Bronchial epithelial cell (primary cell): ENCODE measurements at places on chromosomes 1 and 21. TPM values are rescaled to one million over a fixed set of nuclear protein-coding genes. Genes with fewer than 3 reads are reported as not detected.

- peak; percentile 13 for DNase-seq
Measured at GRCh38 chr1:97680894-97681293, 239.9 kb downstream of the DPYD start.

GRCh38 chr1:115296981-115297380, 41.1 kb downstream of the NGF start:
- no peak for DNase-seq

DNA sequence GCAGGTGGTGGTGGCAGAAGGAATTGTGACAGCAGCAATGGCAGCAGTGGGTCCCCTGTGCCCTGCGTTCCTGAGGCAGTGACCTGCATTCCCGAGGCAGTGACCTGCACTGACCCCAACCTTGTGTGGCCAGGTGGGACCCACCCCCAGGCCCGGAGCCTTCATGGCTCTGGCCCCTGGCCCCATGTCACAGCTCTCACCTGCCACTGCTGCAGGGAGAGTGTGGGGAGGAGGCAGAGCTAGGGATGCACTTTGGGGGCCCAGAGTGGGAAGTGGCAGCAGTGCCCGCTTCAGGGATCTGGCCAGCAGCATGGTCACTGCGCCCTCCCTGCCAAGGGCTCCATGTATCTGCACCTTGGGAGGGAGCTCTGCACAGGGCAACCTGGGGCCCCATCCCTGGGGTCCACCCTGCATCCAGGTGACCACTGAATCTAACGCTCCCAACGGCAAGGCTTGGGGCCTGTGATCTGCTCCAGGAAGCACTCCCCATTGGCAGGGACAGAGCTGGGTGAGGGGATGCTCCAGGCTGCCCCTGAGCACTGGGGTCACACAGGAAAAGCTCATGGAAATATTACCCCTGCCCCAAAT, 618.6 kb downstream of the RWDD3 start:
- DNase-seq = no peak

DNA sequence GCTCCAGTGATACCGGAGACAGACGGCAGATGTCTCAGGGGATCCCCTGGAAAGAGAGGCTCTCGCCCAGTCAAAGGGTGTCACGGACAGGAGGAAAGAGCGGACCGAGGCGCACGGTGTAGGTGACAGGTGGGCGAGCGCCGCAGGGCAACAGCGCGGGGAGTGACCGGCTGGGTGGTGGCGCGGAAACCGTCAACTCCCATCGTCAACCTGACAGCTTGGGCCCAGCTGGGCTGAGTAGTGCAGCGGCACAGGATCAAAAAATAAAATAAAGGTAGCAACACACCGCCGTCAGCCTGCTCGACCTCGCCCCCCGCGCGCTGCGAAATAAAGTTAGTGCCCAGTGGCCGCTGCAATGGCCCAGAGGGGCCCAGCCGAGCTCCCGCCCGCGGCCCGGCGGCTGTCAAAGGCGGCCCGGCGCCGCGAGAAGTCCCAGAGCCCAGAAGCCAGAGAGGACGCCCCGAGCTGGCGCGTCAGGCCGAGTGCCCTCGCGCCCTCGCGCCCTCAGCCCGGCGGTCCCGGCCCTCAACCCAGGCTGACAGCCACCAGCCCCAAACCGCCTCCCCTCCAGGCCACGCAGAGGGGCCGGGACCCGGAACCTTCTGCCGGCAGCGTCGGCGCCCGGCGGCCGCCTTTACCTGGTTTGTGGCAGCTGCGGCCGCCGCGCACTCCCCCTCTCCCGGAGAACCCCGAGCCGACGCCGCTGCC, at the start of gene LYST:
Gene LYST (minus strand): TSS at position 702 of the 708 bp plus-strand sequence. CDS start 36,489 bp downstream, outside the sequence.
- peak; percentile 50 for DNase-seq

- no peak for DNase-seq
Measured at GRCh38 chr1:16249596-16250241, 12.7 kb upstream of the CPLANE2 start.

DNA sequence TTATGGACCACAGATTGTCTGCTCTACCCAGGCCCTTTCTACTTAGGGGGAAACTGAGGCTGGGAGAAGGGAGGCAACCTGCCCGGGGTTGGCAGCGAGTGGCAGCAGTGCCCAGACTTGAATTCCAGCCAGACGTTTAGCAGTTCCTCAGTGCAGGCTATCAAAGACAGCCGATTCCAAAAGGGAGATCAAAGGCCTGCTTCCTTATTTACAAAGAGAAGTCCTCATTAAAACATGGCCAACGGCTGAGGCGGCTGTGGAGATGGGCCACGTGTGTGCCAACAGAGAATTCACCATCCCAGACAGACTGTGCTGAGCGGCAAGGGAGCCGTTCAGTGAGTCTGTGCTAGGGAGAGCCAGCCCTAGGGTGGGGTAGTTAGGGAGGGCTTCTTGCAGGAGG, 27.7 kb downstream of the C1QB start:
- no peak for DNase-seq

DNA sequence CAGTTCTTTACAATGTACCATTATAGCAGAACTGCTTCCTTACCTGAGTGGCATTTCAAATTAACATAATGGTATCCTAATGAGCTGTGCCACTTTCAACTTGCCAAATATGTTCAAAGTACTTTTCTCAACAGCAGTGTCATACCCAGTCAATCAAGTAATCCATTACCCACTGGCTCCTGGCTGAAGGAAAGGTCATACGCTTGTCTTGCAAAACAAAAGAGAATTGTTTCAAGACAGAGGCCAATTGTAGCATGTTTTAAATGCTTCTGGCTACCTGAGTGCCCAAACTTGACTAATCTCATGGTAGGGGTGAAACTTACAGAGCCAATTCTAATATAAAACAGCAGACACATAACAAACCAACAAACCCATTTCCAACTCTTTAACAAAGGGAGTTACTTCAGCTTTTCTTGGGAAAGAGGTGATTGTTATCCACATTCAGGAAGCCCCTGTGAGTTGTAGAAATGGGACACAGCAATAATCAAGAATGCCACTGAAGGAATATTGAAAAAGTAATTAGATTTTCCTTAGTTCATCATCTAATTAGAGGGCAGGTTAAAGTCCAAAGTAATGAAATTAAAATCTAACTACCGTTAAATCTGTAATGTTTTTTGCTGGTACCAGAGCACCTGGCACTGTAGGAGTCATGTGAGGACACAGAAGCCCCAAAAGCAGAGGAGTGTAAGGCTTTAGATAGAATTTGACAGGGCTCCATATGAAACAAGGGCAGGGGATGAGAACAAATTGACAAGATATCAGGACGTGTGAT, 241.9 kb downstream of the RWDD3 start:
- DNase-seq = no peak

The PRPF38A gene
- 6.6 and 8.7 TPM in 2 replicates for total RNA-seq

DNA sequence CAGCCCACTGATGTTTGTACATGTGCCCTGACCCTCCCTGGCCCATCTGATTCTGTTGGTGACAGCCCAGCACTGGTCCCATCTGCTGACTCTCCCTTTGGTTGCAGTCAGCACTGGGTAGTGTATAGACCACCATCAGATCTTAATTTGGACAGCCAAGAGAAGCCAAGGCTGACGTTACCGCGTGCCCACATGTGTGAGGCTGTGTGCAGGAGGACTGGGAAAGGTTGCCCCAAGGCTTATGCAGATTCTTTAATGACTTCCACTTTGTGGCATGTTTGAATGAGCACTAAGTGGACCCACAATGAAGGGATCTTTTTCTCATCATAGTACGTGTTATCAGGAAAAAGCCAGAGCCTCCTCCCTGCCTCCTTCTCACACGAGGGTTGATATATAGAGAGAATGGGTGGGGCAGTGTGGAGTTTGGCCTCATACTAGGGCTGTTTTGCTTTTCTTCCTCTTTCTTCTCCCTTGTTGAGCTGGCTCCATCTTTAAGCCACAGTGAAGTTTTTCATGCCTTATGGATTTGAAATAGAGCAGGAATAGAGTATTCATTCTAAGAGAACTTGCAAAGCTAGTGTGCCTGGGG, 93.5 kb downstream of the NAV1 start:
- DNase-seq = no peak

The SH2D1B gene
- total RNA-seq = 0.13 TPM in 1 of 2 replicates, not detected in the other

The CFAP107 gene
- not detected in 2 replicates for total RNA-seq

The KRTAP11-1 gene
- total RNA-seq = not detected in 2 replicates

DNA sequence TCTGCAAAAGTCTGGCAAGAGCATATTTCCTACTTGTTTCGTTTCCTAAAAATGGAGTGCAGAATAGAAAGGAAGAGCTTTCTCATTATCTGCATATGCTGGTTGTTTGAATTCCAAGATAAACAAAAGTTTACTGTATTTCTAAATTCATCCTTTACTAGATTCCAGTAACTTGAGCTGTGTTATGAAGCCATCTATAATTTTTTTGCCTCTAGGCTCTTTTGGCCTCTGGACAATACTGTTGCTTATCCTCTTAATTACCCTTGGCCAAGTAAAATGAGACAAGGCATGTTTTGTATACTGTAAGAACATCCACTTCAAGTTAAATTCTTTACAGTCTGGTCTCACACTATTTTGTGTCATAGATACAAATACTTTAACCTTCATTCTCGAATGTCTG, 45.6 kb upstream of the HFM1 start:
- DNase-seq = no peak

DNA sequence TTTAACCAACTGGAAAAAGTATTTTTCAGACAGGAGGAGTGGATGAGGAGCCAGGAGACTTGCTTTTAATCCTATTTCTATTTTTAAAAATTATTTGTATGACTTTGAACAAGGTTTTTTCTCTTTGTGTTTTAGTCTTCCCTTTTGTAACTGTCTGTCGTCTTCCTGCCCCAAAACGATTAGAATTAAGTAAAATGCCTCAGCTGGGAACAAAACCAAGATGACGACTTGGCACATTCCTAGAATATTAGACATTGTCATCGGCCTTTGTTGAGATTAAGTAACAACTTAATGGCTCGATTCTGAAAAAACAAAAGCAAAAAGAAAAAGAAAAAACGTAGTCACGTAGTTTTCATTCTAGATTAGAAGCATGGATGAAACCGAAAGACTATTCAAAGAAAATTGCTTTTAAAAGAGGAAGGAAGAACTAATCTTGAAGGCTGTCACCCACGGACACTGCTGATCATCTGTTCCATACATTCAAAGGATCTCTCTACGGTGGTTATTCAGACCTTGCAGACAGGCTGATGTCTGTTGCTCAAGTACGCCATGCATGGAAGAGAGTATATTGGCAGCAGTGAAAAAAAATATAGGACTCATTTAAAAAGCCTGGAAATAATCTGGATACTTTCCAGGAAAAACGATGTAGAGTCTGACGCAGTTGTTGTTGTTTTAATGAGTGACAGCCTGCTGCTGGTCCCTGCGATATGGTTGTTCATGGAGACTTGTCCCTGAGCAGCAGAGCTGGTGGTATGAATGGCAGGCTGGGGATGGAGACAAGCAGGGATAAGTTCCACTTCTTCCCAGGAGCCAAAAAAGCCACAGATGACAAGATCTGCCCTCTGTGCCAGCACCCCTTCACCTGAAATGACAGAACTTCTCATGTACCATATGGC, 16.8 kb downstream of the GNG4 start:
- DNase-seq = peak; percentile 27

DNA sequence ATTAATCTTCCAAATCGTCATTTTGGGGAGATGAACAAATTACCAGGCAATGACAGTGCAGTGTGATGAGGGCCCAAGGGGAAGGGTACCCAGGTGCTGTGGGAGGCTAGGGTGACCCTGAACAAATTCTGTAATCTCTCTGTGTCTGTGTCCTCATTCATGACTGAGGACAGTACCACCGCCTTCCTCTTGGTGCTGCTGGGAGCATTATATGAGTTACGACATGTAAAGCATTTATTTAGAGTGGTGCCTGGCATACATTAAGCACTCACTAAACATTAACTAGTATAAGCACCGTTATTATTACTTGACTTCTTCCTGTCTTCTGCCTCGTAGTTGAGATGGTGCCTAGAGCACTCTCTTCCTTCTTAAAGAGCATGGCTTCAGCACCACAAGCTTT, 468.2 kb upstream of the VAMP3 start:
- DNase-seq = peak; percentile 5

The PPP1R8 gene
- 46.7 and 51.9 TPM in 2 replicates for total RNA-seq
